ENCODE measurements at places on chromosomes 2 and 18.

DNA sequence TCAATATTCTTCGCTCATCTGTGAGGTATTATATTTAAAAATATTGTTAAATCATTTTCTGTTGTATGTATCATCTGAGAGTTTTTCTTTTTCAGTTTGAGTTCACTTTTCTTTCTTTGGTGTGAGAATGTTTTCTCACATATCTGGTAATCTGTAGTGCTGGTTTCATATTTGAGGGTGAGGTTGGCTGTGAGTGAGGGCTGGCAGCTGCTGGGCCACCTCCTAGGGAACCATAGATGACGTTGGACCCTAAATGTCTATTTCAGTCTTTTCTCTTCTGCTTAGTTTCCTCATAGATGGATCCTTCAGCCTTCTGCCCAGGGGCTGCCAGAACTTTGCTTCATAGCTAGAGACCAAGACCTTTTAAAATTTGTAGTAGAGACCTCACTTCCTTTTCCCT lies 33.5 kb downstream of the MGAT5 start:
- no peak for DNase-seq

DNA sequence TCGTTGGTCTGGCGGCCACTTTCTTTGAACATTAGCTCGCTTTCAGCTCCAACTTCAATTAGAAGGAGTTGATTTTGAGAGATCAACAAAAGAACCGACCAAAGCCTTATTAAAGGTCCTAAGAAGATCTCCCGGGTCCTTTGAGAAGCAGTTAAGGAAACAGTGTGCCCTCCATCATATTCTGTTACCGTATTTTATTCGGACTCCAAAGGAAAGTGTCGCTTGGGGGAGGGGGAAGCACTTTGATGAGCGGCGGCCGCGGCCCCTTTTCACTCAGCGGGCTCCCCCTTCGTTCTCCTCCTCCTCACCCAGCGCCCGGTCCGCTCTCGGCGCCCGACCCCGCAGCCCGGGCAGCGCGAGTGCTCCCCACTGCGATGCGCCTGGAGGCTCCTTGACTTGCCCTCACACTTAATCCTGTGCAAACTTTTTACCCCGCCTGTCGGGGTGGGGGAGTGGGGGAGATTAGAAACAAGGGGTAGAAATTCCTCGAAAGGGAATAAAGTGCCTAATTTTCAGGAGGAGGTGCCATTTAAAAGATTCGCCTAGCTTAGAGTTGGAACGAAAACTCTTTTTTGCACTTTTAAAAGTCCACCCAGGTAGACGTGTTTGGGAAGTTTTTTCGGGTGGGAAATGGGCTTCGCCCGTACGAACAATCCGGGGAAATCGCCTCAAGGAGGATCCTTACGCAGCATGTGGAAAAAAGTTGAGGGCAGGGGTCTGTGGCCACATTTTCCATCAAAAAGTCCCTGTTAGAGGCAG lies 1.2 kb upstream of the OTX1 start:
- no peak for DNase-seq

GRCh38 chr2:190682168-190682567 lies 33.3 kb downstream of the NAB1 start:
- DNase-seq = no peak

GRCh38 chr2:11092701-11093335 lies 62.4 kb upstream of the SLC66A3 start:
- no peak for DNase-seq

DNA sequence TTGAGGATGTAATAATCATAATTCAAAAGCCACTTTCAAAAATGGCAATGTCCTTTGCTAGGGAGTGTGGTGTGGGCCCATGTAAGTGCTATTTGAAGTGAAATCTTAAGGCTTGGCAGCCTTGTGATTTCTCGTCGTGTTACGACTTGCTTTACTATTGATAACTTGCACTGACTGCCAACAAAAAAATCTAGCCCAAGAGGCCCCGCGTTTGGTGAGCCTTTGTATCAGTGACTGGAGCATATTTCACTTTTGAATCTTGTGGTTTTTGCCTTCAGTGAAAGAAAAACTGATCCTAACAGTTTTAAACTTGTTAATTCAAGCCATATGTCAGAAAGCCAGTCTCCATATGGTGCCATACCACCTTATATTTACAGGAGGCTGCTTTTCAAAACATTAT lies 248.0 kb downstream of the TMEM182 start:
- DNase-seq = no peak

DNA sequence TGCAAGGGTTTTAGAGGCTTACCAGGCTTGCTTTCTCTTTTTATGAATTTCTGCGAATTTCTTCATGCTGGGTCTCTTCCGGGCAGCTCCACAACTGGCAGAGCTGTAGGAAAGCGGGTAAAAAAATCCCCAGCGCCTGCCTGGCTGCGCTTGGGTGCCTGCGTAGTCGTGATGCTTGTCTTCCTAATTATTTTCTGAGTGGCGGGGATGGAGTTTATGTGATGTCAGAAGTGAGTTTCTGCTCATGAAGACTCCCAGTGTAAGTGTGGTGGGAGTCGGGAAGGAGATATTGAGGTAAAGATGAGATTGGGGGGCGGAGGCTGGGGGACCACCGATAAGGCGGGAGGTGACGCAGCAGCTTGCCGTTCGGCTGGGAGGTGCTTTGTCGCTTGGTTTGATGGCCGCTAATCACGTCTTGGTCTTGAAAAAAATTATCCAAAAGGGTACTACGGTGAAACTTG lies 229.8 kb downstream of the LDLRAD4 start:
- DNase-seq = no peak

DNA sequence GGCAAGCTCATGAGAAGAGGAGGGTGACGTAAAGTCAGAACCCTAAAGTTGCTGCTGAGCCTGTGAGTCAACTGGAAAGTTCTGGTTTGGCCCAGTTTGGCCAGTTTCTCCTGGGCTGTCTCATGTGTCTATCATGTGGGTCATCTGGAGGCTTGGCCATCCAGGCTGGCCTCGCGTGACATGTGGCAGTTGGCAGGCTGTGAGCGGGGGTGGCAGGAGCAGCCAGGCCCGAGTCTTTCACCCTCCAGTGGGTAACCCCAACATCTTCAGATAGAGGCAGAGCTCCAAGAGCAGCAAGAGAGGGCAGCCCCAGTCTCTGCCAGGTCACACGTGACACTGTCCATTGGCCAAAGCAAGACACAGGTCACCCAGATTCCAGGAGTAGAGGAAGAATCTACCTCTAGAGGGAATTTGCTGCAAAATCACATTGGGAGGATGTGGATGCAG lies 51.5 kb downstream of the FHOD3 start:
- DNase-seq = no peak

DNA sequence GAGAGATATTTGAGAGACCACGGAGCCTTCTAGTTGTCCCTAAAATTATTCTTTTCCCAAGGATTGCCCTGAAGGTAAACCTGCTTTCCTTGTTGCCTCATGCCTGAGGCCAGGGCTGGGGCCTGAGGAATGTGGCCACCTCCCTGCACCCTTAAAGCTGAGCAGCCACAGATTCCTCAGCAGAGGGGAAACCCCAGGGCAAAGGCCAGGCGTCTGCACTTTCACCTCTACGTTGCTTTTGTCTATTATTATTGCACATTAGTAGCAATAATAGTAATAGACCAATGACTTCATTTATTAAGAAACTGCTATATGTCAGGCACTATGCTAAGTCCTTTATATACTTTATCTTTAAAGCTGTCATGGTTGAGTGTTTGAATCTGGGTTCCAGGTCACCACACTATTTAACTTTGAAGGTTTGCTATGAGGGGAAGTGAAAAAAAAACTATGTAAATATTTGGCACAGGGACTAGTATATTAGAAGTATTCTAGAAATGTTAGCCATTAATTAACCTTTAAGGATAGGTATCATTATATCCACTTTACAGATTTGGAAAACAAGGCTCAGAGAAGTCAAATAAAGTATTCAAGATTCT lies 104.2 kb downstream of the LRRC30 start:
- DNase-seq = no peak

- DNase-seq = no peak
These were observed 111.5 kb upstream of the SH3BP4 start for GRCh38 chr2:234840336-234840735.

- DNase-seq = no peak
These were observed 330.2 kb downstream of the DSC3 start for GRCh38 chr18:30712383-30712782.
